ENCODE measurements at places on chromosomes 12 and 14.

DNA sequence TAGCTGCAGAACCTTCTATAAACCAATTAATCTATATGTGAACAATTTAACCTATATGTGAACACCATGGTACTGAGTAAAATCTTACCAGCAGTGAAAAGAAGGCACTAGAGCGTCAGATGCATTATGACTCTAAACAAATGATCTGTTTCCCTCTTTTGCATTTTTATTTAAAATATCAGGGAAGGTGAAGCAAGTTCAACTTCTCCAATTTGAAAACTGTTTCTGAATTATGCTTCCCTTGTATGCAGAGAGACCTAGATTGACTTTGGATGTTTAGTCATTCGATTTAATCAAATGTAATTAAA, 80.9 kb downstream of the DAD1 start:
- no peak for DNase-seq

DNA sequence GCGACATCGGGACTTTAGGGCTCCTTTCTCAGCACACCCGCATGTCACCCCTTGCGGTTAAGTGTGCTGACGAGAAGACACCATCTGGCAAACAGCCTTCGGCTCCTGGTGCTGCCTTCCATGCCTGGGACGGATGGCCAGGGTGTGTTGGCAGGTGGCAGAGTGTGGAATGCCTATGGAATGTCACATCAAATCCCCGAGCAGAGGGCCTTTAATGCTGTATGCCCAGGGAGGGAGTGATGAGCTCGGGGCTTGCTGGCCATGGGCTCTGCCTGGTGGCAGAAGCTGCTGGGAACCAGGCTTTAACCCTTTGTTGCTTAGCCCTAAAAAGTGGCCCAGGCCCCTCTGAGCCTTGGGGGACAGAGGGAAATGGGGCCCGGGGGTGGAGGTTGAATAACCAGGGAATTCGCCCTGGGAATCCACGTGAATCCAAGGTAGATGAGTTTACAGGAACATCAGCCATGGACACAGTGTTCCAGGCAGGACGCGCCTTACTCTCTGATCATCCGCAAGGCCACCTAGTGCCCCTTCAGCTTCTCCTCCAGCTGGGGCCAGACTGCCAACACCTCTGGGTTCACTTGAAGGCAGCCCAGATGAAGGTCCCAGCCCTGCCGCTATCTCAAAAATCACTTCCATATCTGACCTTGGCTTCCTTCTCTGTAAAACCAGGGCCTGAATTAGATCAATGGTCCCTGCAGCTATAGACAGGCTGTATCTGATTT, 17.4 kb downstream of the FAM181A start:
- no peak for DNase-seq

DNA sequence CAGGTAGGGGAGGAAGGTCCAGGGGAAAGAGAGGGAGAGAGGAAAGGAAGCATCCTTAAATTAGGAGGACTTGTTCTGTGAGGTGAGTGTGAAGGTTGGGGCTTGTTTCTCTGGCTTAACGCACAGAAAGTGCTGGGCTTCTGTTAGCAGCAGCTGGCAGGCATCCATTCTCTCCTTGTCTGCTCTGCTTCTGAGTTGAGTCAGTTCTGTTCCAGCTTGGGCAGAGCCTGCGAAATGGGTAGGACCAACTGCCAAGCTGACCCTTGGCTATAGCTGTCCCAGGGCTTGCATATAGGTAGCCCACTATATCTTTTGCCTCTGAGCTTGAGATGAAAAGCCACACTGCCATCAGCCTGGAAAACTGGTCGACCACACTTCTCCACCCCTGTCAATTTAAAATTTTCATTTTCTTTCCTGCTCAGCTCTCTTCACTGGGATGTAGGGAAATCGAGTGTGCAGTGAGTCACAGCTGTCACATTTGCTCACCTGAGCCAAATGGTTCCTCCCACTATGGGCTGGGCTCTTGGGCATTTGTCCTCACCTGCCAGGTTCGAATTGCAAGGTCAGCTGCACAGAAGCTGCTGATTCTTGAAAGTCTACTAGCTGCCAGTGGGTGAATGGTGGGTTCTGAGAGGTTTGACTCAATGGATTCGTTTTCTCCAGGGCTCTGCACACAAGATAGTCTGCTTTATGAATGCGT, 256.4 kb upstream of the PWP1 start:
- no peak for DNase-seq

GRCh38 chr12:76544601-76545261, 14.8 kb downstream of the OSBPL8 start:
- no peak for DNase-seq

DNA sequence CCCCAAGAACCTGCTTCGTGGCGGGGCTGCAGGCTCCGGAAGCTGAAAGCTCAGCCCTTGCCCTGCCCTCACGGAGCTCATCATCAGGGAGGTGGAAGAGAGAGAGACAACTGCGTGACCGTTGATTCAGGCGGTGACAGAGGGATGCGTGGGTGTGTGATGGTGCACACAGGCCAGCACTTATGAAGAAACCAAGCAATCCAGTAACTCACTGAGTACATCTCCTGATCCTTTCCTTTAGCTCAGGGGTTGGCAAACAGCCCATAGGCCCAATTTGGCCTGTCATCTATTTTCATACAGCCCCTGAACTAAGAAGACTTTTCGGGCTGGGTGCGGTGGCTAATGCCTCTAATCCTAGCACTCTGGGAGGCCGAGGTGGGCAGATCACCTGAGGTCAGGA, 49.9 kb downstream of the TESC start:
- DNase-seq, result no peak

DNA sequence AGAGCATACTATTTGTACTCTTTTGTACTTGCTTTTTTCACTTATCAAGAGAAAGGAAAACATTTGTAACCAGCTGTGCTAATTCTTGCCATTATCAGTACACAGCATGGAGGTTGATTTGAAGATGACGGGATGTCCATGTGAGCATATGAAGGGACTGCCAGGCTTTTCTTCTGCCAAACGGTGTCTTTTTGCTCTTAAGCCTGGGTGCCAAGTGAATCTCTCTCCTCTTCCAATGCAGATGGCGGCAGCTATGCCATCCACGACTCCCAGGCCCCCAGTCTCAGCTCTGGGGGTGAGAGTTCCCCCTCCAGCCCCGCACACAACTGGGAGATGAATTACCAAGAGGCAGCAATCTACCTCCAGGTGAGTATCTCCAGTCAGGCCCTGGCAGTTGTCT, 38.9 kb downstream of the TPCN1 start:
- DNase-seq, result no peak

DNA sequence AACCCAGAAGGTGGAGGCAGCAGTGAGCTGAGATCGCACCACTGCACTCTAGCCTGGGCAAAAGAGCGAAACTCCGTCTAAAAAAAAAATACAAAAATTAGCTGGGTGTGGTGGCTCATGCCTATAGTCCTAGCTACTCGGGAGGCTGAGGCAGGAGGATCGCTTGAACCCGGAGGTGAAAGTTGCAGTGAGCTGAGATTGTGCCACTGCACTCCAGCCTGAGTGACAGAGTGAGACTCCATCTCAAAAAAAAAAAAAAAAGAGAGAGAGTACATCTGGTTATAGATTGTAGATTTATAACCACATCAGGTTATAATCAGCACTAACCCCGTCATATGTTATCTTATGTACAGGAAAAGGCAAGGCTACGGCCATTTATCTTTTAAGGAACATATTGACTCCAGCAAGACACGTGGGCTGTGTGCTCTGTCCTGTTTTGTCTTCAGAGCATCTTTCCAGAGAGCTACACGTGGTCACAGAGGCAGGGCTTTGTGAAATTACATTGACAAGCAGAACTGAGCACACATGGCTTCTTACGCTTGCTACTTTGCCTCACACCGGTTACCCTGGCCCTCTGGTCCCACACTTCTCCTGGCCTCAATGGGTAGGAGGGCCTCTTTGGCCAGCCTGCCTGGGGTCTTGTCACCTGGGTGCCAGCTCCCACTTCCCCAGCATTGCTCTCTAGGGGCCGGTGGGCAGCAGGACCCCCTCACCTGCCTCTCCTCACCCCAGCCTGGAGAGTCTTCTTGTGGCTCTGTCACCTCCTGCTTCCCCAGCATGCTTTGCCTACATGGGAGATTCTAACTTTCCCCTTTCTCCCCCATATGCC, 6.8 kb upstream of the DYNC1H1 start:
- DNase-seq, result no peak

DNA sequence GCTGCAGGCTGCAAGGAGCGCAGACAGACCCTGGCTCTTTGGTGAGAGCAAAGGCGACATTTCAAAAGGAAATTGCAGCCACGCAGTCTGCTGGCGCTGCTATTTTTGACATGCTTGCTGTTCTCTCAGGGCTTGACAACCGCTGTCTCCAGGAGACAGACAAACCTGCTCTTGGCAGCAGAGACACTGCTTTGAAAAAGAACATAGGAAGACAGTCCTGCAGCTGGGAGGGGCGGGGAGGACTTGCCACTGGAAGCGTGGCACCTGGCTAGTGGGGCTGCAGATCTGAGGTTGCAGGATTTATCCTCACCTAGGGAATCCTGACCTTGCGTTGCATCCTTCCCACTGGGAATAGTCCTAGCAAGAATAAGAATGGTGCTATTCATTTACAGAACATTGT, 91.8 kb upstream of the KCNA1 start:
- no peak for DNase-seq

- DNase-seq, result no peak
Observed at GRCh38 chr12:124505001-124505818, 62.2 kb downstream of the NCOR2 start.

- DNase-seq, result no peak
Observed at GRCh38 chr12:3223601-3224529, 146.7 kb downstream of the TSPAN9 start.

- DNase-seq, result no peak
Observed at GRCh38 chr12:42834062-42834461, 244.5 kb upstream of the PRICKLE1 start.

DNA sequence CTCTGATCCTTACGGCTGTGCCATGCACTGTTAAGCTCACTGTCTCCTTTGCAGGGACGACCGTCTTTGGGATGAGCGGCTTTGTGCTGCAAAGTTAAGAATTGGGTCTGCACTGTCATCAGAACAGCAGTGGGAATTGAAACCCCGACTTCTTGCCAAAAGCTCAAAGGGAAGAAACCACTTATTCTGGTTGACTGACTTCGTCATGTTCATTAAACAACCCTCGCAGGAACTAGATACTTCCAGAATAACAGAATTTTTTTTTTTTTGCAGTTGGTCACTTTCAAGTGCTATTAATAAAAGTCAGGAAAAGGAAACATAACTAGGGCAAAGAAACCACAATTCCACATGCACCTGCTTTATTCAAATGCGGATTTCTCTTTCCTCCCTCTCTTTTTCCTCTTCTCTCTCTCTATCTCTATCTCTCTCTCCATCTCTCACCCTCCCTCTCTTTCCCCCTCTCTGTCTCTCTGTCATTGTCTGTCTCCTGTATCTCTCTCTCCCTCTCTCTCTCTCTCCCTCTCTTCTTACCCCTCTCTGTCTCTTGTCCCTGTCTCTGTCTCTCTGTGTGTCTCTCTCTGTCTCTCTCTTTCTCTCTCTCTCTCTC, 12.3 kb upstream of the GLT1D1 start:
- no peak for DNase-seq

GRCh38 chr12:5017638-5018348, 25.9 kb upstream of the KCNA5 start:
- no peak for DNase-seq
